ENCODE measurements at places on chromosomes 16 and 17.

GRCh38 chr17:78343187-78343542, 16.7 kb downstream of the SOCS3 start:
- DNase-seq, result no peak

GRCh38 chr16:85057948-85058347, 30.4 kb downstream of the KIAA0513 start:
- DNase-seq, result no peak

GRCh38 chr17:13525876-13526275, 75.9 kb downstream of the HS3ST3A1 start:
- no peak for DNase-seq

GRCh38 chr17:35086164-35086563, 22.7 kb upstream of the RFFL start:
- DNase-seq, result no peak

DNA sequence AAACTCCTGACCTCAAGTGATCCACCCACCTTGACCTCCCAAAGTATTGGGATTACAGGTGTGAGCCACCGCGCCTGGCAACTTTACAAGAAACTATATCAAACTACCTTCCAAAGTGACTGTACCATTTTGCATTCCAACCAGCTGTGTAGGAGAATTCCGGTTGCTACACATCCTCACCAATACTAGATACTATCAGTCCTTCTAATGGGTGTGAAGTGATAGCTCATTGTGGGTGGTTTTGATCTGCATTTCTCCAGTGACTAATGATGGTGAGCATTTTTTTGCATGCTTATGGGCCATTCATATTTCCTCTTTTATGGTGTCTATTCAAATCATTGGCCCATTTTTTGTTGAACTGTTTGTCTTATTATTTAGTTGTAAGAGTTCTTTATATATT, 37.7 kb downstream of the SCNN1B start:
- DNase-seq, result no peak

DNA sequence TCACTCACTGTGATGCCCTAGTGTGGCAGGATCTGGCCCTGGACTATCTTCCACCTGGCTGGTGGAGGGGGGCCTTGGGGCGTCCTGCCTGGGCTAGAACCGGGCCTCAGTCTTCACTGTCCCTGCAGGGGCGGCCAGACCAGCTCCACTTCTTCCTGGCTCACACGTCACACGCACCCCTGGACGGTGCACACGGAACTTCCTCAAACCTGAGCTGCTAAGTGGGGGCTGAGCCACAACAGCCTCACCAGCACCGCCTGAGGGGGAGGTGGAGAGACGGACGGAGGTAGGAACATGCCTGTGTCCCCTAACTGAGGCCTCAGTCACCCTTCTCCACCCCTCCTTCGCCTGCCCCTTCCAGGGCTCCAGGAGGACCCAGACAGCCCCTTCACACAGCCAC, 36.6 kb downstream of the TIMM22 start:
- no peak for DNase-seq

- DNase-seq, result no peak
Measured at GRCh38 chr17:61405686-61406536, 6.3 kb downstream of the TBX2 start.

DNA sequence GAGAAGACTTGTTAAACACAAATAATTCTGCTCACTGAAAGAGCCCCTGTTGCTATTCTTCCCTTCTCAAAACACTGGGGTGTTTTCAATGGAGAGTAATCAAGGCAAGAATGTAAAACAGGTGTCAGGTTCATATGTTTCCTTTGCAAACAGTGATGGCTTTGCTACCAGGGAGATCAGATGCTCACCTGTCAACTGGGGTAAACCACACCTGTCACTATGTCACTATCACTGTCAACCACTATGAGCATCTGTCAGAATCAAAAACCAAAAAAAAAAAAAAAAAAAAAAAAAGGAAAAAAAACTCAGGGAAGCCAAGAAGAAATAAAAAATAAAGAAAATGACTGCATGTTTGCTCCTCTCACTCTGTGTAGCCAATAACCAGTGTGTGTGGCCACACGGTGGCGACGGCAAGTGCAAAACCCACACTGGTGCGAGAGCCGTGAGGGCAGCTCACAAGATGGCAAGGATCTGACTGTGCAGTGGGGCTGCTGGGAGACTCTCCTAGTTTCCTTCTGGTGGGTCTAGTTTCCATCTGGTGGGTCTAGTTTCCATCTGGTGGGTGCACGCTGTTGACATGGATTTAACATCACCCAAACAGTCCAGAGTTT, 22.7 kb downstream of the USP22 start:
- DNase-seq, result no peak

GRCh38 chr17:69143683-69144231, 2.1 kb upstream of the ABCA6 start:
- no peak for DNase-seq

- no peak for DNase-seq
Measured at GRCh38 chr17:20983359-20983637, 59.5 kb downstream of the USP22 start.

All from NCI-H1105 (cell line).